ENCODE measurements at places on chromosomes 1 and 21.

GRCh38 chr1:68049941-68050878, at the start of gene DIRAS3:
DIRAS3 (minus strand) TSS chr1:68050627; CDS start chr1:68047297, 3,330 bp downstream.
- peak; percentile 23 for DNase-seq

DNA sequence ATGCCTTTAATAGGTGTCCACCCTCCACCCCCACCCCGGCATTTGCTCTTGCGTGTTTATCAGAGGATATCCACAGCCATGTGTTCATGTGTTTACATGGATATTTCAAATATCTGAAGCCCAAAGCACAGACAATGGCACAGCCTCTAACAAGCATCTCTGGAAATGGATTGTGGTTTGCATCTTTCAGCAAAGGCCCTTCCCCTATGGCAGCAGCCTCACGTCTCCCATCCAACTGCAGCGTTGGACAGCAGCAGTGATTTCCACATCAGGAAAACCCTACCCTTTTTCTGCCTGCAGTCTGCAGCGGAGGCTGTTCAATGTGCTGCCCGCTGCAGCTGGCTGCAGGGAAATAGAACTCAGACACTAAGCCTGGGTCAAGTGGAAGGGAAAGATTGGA, 1.6 kb downstream of the RASSF5 start:
- peak; percentile 42 for DNase-seq

DNA sequence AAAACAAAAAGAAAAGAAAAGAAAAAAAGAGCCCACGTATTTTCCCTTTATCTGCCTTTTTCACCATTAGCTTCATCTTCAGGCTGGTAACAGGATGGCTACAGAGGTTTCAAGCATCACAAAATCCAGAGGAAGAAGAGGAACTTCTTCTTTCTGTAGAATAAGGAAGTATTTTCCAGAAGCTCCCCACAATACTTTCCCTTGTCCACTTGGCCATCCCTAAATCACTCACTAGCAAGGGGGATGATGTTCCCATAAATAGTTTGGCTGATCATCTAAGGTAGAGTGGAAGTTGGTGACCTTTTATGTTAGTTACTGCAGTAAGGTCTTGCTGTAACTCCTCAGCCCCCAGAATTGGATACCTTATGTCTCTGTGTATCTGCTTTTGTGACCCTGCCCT, 45.1 kb upstream of the RNF11 start:
- no peak for DNase-seq

- no peak for DNase-seq
Observed at GRCh38 chr1:11507309-11507708, 28.4 kb downstream of the DISP3 start.

DNA sequence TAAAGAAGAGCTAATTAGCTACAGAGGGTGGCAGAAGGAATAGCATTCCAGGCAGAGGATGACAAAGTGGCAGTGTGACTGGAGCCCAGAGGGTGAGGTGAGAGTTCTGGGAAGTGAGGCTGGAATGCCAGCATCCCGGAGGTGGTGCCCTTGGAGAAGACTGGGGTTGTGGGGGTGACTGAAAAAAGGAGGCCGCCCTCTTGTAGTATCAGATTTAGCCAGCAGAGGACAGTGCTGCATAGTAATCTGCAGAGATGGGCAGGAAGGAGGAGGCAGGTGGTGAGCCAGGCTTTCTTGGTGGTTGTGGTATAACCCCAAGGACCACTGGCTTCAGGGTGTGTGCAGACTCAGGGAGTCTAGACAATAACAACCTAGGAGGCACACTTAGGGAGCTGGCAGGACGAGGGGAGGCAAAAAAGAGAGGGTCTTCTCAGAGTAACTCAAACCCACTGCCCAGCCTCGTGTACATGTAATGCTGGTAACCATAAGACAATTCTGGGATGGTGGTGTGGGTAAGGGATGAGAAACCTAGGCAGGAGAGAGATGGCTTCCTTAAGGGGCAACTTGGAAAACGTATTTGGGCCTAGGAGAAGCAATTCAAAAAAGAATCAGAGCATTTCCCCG, 30.5 kb downstream of the MROH7 start:
- no peak for DNase-seq

- no peak for DNase-seq
Observed at GRCh38 chr1:73821520-73821919, 376.5 kb downstream of the LRRIQ3 start.

GRCh38 chr1:17586172-17586964, 46.9 kb downstream of the ARHGEF10L start:
- peak; percentile 73 for DNase-seq

GRCh38 chr1:225881959-225882693, at the start of gene TMEM63A:
TMEM63A (minus strand) TSS chr1:225882380; CDS start chr1:225877580, 4,800 bp downstream.
- DNase-seq = peak; percentile 52

DNA sequence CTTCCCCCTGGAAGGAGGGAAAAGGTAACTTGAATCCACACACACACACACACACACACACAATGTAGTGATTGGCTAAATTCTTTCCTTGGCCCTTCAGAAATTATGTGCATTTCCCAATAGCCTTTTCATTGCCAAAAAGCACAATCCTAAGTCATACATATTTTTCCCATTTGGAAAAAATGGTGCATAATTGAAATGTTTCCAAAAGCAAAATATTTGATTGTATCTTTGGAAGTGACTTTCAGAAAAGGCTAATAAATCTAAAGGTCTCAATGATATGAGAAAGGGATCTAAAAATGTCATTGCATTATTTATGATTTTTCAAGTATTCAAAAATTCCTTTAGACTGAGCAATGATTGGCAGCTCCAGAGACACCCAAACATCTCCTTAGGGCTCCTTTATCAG, 43.5 kb upstream of the NEK7 start:
- DNase-seq = no peak

- no peak for DNase-seq
Observed at GRCh38 chr1:154998818-154999570, 3.6 kb upstream of the ZBTB7B start.

GRCh38 chr1:161096015-161096414, 2.1 kb upstream of the KLHDC9 start:
- no peak for DNase-seq

DNA sequence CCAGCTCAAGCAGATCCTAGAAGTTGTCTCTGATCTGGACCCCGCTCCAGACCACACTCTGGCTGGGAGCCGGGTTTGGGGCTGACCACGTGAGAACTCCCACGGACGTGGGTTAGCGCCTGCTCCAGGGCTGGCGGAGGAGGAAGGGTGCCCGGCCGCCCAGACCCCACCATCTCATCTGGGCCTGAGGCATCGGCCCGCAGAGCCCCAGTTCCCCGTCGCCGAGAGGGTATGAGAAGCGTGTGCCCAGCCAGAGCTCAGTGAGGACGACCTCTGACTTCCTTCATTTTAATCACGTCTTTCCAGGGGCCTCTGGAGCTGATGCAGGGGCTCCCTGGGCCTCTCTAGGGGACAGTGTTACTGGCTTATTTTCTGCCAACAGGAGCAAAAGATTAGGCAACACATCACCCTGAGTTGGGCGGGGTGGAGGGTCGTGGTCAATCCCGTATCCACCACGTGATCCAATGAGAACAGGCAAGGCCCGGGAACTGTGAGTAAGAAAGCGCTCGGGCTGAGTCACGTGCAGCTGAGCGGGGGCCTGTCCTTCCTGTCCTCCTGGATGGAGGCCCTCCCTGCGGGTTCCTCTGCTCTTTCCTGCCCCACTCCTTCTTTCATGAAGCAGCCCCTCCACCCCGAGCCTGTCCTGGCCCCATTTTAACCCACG, 81.1 kb downstream of the SIK1 start:
- peak; percentile 44 for DNase-seq

- no peak for DNase-seq
Observed at GRCh38 chr1:110616587-110616986, 10.4 kb upstream of the KCNA2 start.

GRCh38 chr1:32900956-32901822, at the start of gene TMEM54:
TMEM54 (minus strand) TSS chr1:32901389; CDS start chr1:32901238, 151 bp downstream.
- no peak for DNase-seq

GRCh38 chr1:84253036-84253435, 48.5 kb upstream of the SAMD13 start:
- DNase-seq = no peak

DNA sequence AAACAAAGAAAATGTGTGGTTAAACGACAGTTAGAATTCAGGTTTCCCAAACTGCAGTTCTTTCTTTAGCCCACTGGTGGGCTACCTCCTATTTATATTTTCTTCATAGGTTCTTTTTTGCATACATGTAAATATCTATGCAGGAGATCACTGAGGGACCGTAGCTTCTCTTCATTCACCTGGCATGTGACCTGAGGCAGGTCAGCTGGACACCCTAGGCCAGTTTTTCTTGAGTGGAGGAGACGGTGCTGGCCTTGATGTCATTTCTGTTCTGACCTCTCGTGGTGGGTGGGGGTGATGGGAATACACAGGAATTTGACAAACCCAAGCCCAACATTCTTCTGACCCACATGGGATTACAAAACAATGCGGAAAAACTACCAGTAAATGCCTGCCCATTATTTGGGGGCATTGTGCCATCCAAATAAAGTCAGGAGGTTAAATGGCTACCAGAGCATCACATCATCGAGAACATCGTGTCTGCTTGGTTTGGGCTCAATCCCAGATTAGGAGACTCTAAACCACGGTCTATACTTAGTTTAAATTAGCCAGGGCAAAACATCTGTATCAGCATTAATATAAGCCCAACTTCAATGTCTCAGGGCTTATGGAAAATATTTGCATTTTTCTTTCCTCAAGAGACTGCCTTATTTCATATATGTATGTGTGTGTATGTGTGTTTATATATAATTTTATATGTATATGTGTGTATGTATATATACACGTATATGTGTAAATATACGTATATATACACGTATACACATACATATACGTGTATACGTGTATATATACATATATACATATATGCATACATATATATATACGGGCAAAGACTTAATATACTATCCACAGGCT, 7.4 kb upstream of the IRF2BP2 start:
- DNase-seq = no peak

Data from AG04450 (cell line).